ENCODE measurements at places on chromosomes 6 and 20.

DNA sequence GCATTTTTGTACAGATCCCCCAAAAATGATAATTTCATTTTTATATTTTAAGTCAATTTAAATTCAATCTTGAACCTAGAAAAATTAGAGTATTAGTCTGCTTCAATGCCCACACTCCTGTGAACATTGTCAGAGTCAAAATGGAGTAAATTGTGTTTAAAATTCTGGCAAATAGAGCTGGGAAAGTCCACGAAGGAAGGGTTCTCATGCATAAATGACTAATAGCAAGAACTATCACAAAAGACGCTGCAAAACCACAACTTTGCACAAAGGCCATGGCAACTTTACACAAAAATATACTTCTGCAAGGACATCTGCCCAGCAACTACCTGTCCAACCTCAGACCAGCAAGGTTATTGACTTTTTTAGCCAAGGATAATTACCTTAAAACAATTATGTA is 203.2 kb upstream of the SMLR1 start:
- no peak for DNase-seq

DNA sequence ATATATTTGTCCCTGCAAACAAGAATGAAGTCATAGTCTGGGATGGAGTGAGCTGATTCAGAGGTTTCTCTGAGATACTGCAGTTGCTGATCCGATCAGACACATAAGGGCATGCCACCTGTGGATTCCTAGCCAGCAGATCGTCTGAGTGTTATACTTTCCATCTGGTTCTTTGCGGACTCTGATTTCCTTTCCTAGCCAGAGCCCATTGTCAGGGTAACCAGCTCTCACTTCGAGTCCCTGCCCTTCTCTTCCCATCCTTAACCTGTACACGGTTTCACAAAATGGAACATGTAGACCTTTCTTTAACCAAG is 100.9 kb downstream of the TMEM200A start:
- DNase-seq, result no peak

DNA sequence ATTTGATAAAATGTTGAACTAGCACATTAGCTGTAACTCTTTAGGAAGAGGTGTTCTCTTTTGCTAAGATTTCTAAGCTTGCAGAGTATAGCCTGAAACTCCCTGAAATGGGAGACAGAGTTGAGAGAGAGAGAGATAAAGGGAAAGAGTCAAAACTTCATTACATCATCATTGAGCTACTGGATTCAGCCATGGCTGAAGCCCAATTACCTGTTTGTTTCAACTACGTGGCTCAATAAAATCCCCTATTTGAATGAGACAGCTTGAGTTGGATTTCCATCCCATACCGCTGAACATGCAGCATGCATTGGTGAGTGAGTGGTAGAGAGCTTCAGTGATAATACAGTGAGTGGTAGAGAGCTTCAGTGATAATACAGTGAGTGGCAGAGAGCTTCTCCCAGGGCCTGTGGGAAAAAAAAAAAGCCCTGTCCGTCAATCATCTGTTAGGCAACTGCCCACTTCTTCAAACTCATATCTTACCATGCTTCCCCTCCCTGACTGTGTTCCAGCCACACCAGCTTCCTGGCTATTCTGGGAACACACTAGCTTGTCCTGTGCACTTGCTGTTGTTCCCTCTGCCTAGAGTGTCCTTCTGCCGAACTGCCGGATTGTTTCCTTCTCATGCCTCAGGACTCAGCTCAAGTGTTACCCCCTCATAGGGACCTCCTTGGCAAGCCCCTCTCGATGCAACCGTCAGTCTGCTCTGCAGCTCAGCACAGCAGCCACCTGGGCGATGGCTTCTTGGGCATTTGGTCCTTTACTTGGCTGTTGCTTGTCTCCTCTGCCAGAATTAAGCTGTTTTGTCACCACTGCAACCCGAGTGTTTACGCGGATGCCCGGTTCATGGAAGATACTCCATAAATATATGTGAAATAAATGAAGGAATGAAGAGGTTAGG is 91.3 kb upstream of the EYA2 start:
- DNase-seq, result no peak

DNA sequence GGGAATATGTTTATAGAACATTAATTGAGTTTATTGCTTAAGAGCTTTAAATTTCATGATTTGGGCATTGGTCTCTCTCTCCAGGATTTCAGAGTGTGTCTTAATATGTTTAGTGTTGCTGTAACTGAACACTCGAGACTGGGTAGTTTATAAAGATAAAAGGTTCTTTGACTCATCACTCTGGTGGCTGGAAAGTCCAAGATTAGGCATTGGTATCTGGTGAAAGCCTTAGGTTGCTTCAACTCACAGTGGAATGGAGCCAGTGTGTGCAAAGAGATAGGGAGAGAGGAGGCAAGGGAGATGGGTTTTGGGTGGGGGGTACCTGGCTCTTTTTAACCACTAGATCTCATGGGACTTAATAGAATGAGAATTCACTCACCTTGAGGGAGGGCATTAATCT is 35.6 kb upstream of the DTNBP1 start:
- no peak for DNase-seq

DNA sequence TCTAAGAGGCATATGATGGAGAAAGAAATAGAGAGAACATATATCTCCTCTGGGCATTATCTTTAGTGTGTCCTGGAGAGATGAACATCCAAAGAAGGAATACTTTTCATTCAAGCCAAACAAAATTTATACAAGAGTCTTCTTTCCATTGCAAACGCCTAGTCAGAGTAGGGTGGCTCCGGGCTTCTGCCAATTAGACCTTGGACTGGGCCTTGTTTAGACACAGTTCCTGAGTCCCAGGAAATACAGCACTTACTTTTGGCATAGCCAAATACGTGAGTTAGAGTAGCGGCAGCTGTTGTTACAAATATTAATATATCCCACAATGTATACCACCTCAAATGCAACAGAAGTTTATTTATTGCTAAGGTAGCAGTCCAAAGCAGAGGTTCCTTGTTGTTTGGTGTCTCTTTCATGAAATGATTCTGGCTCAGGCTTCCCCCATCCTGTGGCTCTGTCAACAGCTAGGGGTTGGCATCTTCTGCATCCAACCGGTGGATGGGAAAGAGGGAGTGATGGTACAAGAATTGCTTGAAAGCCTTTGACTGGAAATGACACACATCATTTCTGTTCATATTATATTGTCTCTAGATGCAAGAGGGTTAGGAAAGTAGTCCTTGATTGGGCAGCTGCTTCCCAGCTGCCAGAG is 148.0 kb upstream of the SPACA1 start:
- no peak for DNase-seq

DNA sequence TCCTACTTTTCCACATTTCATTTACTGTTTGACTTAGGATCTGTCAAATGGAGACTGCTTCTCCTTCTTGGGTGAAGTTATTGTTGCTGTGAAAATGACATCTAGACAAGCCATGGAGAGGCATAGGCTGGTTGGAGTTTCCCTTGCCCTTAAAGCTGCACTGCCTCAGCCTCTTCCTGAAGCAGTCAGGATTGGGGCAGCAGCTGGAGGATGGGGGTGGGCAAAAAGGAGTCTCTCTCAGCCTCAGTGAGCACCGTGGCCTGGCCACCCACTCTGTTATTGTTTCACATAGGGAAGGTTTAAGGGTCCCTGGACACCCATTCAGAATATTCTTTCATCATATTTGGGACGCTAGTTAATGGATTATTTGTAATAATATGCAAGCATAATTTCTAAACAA is 7.7 kb upstream of the ZBTB24 start:
- no peak for DNase-seq

GRCh38 chr6:167150941-167151549 is 6.7 kb downstream of the GPR31 start:
- DNase-seq, result no peak

DNA sequence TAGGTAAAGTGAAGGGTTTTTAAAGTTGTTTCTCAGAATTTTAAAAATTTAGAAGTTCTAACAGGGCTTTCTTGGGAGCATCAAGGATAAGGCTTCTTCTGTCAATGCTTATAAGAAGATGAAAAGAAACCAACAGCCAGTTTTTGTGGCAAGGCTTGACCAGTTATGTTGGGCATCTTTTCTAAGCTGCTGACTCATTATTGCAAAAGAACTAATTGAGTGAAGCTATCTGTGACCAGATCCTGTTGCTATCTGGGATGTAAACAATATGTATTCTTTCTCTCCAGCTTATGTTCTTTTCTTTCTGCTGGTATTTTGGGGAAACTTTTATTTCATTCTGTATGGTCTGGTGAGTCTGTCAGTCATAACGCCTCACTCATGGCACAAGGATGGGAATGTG is 643.8 kb downstream of the HDGFL1 start:
- DNase-seq, result no peak
